ENCODE measurements at places on chromosomes 1 and 21. TPM values are rescaled to one million over a fixed set of nuclear protein-coding genes. Genes with fewer than 3 reads are reported as not detected.

PDC gene
- not detected for polyA plus RNA-seq

DNA sequence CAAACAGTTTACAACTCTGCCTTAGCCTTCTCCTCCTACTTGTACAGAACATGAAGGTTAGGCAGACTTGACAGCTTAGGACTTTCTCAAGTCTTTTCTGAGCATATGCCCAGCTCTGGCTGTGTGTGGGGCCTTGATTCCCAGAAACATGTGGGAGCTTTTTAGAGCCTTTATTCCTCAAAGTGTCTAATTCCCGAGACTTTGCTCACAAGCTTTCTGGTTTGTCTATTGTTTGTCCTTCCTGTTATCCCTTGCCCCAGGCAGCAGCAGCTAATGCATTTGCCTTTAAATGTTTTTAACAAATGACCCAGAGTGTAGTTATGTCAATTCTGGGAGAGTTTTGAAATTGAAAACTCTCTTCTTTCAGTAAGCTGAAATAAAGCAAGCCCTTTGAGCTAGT is 29.2 kb downstream of the ST7L start:
- no peak for DNase-seq

DNA sequence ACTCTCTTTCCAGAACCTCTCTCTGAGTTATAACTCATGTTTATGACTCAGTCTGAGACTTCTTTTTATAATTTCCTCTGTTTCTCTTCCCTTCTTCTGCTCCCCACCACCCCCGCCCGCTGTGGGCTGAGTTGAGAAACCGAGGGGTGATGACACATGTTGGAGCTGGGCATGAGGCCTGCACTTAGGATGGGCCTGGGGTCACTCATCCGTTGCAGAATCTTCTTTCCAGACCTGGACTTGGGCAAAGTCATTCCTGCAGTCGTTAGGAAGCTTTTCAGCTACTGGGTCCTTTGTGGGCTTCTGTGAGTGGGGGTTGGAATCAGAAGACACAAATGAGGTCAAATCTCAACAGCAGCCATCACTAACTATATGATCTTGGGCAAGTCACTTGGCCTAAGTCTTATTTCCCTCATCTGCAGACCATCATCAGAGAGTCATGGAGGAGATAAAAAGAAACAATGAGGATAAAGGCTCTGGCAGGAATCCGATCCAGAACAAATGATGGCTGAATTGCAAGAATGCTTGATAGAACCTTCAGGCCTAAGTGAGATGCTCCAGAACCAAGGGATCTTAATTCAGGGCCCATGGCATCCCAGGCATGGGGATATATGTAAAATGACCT is 53.4 kb downstream of the RPS6KA1 start:
- DNase-seq = no peak

DNA sequence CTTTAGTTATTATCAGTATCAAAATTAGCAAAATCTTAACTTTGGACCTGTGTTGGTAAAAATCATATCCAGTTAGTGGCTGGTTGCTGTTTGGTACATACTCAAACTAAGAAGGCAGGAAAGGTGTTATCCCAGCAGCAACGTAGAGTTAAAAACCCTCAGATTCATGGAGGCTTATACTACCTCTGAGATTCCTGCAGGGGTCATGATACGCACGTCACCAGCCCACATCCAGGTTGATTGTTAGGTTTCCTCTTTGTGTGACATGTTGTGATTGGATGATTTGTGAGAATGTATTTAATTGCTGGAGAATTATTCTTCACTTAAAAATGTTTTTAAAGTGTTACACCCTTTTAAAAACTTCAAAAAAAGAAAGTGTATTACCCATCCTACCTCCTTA is 423.3 kb upstream of the ADGRL2 start:
- DNase-seq = no peak

GRCh38 chr1:228155596-228156514 is 6.1 kb downstream of the GJC2 start:
- no peak for DNase-seq

PLCH2 gene
- 5.5 TPM for polyA plus RNA-seq

DNA sequence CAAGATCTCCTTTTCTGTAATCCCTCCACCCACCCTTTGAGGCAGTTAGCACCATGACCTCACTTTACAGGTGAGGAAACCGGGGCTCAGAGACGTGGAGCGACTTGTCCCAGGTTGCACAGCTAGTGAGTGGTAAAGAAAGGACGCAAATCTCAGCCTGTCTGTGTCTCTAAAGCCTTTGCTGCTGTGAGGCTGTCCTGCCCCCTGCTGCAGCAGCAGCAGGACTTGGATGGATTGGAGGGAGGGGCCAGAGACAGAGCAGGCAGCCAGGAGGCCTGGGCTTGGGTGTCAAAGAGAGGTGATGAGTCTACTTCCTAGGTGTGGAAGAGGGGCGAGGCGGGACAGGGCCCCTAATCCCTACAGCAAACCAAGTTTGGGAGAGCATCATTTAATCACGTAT is 69.6 kb downstream of the PTPRU start:
- no peak for DNase-seq

DNA sequence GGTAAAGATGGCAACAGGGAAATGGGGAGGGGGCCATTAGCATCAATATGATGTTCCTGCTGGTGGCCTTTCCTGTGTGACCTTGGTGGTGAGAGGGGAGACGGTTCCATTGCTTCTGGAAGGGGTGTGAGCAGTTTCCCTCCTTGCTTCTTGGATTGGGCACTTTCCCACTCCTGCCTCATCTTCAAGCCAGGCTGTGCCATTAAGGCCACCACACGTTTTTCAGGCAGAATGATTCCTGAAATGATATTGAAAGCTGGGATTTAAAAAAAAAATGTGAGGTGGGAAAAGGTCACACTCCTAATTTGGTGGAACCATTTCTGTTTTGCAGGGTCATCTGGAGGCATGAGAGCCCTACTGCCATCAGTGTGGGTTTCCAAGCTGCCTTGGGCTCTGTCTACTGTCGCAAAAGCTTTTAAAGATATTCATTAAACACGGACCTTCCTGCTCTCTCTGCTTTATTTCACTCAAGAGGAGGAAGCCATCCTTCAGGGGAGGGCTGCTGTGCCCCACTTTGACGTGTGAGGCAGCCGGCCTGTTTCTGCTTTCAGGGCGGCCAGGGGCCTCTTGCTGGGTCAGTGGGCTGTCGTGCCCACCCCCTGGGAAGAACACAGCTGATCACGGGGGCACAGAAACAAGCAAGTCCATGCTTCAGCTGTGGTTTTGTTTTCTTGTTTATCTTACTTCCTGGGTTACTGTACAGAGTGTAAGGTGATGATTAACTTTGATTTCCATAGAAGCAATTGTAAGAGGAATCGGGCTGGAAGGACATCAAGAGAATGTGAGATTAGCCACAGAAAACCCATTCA is 8.0 kb downstream of the RIIAD1 start:
- DNase-seq = no peak
